GM13976 (cell line): ENCODE measurements at places on chromosomes 7 and 10.

GRCh38 chr10:90924552-90924951, 3.7 kb upstream of the ANKRD1 start:
- DNase-seq, result no peak

DNA sequence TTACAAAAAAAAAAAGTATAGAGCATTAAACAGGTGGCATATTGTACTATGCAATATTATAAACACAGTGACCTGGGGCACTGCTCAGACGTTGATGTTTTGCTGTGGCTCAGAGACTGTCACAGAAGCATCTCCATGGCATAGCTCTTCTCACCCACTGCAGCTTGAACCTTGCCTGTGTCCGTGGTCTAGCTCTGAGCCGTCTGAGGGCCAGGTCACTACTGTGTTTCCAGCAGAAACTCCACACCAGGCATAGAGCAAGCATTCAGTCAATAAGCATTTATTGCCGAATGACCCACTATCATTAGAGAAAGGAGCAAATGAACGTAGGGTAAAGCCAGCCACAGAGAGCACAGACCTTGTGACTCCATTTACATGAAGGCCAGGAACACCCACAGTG, 443.2 kb upstream of the FOXK1 start:
- no peak for DNase-seq

DNA sequence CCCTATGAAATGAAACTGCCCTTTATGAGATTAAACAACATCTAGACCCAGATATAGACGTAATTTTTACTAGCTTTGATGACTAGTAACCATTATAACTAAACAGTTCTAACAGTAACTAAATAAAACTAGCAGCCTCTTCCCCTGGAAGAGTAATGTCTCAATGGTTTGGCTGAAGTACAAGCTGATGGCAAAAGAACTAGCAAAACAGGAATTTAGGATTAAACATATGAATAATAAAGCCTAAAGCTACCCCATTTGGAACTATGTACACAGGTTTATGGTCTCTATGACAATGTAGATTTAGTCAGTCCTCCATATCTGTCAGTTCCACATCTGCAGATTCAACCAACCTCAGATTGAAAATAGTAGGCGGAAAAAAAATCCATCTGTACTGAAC, 6.4 kb downstream of the DPY19L1 start:
- no peak for DNase-seq

DNA sequence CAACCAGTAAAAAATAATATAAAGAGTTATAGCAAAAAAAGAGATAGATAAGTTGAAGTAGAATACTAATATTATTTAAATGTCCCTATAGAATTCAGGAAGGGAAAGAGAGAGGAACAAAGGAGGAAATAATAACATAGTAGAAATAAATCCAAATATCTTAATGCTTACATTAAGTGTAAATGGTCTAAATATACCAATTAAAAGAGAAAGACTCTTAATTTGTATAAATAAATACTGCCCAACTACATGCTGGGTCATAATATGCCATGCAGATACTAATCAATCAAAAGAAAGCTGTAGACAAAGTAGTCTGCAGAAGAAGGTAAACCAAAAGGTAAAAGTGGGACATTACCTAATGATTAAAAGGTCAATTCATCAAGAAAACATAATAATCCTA, 43.3 kb upstream of the VIPR2 start:
- no peak for DNase-seq

DNA sequence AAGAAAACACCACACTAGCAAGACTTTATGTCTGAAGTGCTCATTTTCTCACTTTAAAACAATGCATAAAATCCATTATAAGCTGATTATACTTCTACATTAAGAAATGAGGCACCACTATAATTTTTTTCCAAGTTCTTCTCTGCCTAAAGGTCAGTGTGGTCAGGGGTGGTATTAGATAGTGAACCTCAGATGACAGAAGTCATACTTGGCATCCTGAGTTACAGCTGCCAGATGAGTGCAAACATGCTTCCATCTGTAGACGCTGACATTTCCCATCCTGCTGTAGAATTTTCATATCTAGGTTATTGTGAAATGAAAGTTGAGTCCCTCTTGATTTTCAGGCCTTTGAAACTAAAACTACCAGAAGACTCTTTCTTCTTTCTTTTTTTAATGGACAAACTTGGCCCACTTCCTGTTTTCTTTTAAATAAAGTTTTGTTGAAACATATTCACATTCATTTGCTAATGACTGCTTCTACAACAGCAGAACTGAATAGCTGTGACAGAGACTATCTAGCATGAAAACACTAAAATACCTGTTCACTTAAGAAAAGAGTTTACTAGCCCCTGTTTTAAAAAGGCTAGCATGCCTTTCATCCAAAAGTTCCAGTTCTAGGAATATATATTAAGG, 900.8 kb downstream of the XPNPEP1 start:
- DNase-seq, result no peak

DNA sequence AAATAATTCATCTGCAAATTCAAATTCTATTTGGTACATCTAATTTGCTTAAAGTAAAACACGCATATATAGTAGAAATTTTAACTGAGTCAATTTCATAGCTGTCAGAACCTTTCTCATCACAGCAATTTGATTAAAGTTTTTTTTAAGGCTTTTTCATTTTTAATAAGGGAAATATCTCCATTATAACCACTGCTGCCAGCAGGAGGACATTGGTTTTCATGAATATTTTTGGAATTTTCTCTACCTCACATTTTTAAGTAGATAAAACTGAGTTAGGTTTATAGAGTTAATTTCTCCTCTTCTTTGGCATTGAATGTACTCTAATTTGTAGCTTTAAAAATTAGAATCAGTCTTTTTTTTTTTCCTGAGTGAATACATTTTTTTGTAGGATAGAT, 82.2 kb downstream of the ST7 start:
- DNase-seq, result no peak

DNA sequence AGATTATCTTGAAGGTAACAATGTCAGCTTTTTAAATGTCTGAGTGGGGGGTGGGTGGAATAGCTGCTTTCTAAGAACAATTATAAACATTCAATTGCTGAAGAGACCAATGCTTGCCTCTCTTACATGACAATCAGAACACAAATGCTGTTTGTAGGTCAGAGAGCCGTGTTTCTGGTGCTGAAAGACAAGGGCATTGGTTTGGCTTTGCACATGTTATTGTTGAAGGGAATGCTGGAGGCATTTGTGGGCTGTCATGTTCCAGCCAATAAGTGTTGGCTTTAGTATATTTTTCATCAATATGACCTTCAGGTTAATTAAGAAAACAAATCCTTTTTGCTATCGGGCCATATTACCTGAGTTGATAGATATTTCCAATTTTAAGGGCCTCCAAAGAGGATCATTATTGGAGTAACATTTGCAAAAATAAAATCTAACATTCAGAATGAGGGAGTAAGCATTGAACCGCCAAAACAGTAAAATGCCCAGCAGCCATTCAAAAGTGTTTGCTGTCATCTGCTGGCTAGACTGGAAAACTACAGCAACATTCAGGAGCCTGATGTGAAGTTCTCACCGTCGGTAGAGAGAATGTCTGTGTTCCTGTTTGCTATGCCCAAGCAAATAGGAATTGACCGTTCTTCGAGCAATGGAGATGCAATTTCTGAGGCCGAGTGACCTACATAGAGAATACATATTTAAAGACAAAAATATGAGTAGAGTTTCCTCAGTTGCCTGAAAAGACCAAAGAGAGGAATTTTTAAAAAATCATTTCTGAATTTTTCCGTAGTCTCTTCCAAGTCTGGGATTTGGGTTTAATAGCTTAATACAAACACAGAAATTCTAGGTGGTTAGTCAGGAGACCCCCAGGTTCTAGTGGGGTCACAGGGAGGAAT, 118.9 kb downstream of the APBB1IP start:
- peak; percentile 70 for DNase-seq

GRCh38 chr10:121926671-121927317, 1.0 kb downstream of the ATE1 start:
- no peak for DNase-seq

DNA sequence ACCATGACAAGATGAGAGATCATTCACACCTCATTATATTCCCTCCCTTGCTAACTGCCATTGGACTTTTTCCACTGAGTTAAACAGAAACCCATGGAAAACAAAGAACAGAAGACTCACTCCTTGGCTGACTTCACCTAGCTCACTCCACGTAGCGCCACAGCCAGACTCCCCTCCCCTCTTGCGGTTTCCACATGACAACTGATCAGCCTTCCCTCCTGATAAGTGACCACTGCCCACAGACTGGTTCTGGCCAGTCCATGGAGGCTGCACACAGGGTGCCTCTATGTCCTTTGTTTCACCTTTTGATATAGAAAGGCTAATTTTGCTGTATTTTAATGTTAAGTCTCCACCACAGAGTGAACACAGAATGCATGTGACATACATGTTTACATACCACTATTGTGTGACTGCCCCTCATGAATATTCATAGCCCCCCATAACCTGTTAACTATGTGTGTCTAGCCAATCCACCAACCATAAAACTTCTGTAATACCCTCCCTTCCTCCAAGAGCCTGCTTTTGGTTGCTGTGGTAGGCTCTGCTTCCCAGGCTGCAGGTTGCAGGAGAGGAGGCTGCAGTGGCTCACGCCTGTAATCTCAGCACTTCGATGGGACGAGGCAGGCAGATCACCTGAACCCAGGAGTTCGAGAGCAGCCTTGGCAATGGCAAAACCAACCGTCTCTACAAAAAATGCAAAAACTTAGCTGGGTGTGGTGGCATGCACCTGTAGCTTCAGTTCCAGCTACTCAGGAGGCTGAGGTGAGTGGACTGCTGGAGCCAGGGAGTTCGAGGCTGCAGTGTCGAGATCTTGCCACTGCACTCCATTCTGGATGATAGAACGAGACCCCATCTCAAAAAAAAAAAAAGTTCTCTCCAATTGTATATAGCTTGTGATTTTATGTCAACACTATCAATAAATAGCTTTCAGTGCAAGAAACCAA, 10.0 kb upstream of the IFIT5 start:
- no peak for DNase-seq

- peak; percentile 94 for DNase-seq
These were observed 679 bp downstream of the MCM7 start for GRCh38 chr7:100100420-100101015.

GRCh38 chr10:116069856-116070255, 203.2 kb downstream of the GFRA1 start:
- DNase-seq, result no peak

- DNase-seq, result no peak
These were observed 57.6 kb downstream of the CDH23 start for GRCh38 chr10:71454347-71454746.

DNA sequence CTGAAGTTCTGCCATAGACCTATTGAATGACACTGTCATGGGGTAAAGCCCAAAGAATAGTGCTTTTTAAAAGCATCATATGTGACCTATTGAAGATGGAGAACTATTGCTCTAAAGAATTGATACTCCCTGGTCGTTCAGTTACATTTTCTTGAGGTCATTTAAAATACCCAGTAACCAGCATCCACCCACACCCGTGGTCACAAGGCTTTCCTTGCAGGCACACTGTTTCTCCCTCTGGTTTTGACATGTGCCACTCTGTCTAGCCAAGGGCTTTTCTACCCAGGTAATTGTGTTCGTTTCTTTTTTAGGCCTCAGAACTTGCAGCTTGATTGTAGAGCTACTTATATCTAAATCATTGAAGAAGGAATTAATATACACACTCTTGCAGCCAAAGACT, 68.3 kb upstream of the LYZL2 start:
- DNase-seq, result no peak

- no peak for DNase-seq
These were observed 75.6 kb downstream of the CCDC6 start for GRCh38 chr10:59830601-59831259.

- DNase-seq, result no peak
These were observed 59.8 kb downstream of the VAX1 start for GRCh38 chr10:117078168-117078837.

- DNase-seq, result no peak
These were observed 64.8 kb downstream of the ABLIM1 start for GRCh38 chr10:114593240-114593792.

- no peak for DNase-seq
These were observed 12.7 kb downstream of the CUL1 start for GRCh38 chr7:148711191-148712102.

DNA sequence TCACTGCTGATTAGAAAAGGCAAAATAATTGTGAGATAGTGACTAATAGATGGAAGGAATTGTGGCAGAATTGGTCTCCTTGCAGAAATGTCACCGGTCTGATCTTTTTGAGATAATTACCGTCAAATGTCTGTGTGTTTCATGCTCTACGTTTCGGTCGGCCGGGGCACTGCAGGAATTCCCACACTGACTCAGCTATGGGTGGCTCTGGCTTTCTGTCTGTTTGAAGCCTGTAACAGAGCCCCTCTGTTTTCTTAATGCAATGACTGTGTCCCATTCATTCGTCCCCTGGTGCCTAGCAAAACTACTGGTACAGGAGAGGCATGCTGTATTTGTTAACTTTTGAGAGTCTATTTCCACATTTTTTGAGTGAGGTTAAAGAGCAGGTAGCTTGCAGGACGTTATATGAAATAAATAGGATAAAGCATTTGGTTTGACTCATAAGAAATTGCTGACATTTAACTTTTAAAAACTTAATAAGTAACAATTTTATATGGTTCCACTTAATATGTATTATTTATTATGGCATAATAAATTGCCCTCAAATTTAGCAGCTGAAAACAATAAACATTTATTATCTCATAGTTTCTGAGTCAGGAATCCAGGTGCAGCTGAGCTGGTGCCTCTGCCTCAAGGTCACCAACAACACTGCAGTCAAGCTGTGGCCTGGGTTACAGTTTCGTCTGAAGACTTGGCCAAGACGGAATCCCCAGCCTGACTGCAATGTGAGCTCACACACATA, 53.3 kb upstream of the CTBP2 start:
- no peak for DNase-seq

DNA sequence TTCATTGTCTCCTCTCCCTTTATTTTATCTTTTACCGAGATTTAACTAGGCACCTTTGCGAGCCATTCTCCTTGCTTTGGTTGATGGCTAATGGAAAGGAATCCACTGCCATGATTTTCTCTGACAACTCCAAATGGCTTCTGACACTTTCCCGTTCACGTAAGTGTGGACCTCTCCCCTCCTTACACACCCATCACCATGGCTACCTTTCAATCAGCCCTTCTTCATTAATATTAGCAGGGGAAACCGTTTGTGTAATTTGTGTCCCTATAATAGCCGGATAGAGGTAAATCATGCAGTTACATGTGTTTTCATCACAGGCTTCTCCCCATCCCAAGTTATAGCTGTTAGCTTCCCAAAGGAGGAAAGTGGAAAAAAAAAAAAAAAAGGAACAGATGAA, 767.3 kb downstream of the MAGI2 start:
- no peak for DNase-seq

DNA sequence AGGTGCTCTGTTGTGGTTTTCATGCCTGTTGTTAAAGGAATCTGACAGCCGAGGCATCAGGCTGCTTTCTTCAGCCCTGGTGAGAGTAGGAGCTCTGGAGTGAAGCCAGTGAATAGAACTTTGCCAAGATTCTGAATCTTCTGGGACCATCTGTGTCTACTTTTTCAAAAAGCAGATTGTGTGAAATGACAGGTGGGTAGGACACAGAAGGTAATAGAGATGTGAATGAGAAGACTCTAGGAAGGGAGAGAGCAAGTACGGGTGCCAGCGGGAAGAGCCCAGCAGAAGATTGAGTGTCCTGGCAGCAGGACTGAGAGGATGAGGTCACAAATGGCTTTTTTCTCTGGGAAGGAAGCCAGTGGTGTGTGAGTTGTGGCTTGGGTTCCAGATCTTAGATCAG, 429.2 kb downstream of the SDK1 start:
- no peak for DNase-seq

GRCh38 chr7:43467406-43467805, 115.5 kb upstream of the STK17A start:
- no peak for DNase-seq
